Activated CD8-positive, alpha-beta memory T cell treated with anti-CD3 and anti-CD28 coated beads for 1 hour (primary cell): ENCODE measurements at places on chromosomes 6 and 20.

GRCh38 chr6:17687136-17687535 is 19.6 kb downstream of the NUP153 start:
- no peak for DNase-seq

- DNase-seq, result no peak
Observed at GRCh38 chr20:48635791-48636267, 192.0 kb downstream of the PREX1 start.

- no peak for DNase-seq
Observed at GRCh38 chr6:89368107-89368506, 15.6 kb upstream of the UBE2J1 start.

GRCh38 chr6:146240322-146240721 is 211.5 kb downstream of the GRM1 start:
- DNase-seq, result no peak

DNA sequence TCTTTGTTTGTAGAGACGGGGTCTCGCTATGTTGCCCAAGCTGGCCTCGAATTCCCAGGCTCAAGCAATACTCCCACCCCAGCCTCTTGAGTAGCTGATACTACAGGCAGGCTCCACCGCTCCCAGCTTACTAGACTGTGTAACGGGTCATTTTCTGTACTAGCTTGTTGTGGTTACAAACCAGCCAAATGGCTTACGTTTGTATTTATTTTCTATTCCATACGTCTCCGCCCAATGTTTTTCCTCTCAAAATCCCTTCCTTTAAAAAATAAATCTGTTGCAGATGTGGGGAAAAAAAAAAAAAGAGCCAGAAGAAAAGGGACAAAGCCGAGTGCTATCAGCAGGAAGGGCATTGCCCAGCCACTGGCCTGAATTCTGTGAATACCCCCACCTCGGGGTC is 41.6 kb downstream of the PRND start:
- DNase-seq, result no peak

- DNase-seq, result no peak
Observed at GRCh38 chr6:69663215-69663614, 133.6 kb downstream of the LMBRD1 start.

GRCh38 chr20:32203356-32204204 is 4.0 kb downstream of the PLAGL2 start:
- no peak for DNase-seq

GRCh38 chr20:20342066-20342465 is 25.8 kb upstream of the INSM1 start:
- DNase-seq, result no peak

DNA sequence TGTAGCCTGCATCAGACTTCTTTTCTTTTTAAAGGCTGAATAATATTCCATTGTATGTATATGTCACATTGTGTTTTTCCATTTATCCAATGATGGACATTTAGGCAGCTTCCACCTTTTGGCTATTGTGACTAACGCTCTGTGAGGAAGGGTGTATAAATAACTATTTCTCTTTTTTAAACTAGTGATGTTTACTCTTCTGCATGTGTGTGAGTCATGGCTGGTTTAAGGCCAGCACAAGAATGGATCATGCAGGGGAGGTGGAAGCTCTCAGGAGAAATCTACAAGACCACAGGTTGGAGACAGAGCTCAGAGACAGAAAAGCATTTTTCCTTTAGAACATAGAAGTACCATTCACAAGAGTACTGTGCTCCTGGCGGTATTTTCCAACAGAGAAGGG is 307.2 kb downstream of the SOX4 start:
- no peak for DNase-seq

- no peak for DNase-seq
Observed at GRCh38 chr6:151442371-151442770, 9.6 kb downstream of the RMND1 start.

DNA sequence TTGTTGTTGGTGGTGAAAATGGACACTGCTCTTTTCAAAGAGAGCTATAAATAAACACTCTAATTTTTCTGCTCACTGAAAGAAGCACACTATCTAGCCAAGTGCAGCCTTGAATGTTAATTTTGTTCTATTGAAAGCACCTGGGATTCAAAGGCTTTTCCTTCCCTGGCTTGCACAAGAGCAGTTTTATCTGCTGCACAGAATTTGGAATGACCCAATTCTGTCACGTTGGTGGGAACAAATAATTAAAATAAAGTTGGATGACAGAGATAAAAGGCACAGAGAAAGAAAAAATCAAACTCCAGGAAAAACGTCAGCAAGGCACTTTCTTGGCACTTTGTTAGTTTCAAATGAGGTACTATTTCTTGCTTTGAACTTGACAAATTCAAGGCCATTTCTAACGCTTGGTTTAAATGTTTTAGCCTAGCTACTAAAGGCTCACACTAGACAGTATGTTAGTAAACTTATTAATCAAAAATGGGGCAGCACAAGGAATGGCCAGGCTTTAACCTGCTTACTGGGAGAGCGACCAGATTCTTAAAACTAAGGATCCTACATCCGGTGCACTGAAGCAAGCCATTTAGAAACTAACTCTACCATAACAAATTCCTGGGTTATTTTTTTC is 145.5 kb upstream of the ARG1 start:
- DNase-seq, result no peak

DNA sequence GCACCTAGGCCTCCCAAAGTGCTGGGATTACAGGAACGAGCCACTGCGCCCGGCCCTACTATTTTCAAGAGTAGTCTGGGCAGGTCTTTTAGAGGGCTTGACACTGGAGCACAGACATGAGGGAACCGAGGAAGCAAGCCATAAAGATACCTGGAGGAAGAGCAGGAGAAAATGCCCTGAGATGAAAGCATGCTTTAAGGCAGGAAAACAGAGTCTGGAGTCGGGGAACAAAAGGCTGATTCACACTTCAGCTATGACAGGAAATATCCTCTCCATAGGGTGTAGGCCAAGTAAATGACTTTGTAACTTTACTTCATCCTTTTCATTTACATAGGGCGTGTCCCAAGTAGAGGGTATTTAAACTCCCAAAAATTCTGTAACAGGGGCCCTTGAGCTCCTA is 4.3 kb upstream of the SERINC3 start:
- no peak for DNase-seq

DNA sequence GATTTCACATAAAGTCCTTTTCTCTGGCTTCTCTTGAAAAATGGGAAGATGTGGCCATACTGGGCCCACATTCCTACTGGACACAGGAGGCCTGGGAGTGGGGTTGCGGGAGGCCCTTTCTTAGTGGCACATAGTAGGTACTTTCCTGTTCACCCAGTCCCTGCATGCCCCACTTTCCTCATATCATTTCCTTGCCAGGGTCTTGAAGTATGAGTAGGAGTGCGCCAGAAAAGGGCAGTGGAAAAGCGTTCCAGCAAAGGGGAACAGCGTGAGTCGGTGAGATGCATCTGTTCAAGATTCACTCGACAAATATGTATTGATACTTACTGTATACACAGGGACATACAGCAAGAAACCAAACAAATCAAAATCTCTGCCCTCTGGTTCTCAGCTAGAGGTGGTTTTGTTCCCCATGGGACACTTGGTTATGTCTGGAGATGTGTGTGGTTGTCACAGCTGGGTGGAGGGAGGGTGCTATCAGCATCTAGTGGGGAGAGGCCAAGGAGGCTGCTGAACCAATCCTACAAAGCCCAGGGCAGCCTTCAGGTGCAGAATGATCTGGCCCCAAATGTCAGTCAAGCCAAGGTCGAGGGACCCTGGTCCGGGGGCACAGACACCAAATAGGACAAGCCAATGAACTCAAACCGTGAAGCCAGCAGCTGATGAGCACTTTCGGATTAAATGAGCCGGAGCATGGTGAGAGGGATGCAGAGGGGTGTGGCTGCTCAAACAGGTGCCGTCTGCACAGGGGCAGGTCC is 151.4 kb downstream of the CEBPB start:
- no peak for DNase-seq

GRCh38 chr20:2834401-2835110 is 5.9 kb downstream of the PCED1A start:
- DNase-seq, result no peak

- DNase-seq, result no peak
Observed at GRCh38 chr20:62685781-62686555, 22.7 kb upstream of the NTSR1 start.

DNA sequence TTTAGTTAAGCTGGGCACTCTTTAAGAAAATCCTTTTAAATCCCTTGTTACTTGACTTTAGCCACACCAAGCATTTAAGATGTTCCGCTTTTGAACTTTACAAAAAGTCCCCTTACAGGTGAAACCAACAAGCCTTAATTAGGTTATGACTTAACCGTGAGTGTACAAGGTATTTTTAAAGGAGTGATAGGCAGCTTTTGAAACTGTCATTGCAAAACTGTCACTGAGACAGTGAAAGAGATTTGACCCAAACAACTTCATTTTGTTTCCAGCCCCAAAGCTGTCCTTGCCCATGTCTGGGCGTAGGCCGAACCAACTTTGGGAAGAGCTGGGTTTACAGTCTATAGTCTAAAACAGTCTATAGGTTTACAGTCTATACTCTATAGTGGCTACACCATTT is 305.4 kb downstream of the FARS2 start:
- no peak for DNase-seq

DNA sequence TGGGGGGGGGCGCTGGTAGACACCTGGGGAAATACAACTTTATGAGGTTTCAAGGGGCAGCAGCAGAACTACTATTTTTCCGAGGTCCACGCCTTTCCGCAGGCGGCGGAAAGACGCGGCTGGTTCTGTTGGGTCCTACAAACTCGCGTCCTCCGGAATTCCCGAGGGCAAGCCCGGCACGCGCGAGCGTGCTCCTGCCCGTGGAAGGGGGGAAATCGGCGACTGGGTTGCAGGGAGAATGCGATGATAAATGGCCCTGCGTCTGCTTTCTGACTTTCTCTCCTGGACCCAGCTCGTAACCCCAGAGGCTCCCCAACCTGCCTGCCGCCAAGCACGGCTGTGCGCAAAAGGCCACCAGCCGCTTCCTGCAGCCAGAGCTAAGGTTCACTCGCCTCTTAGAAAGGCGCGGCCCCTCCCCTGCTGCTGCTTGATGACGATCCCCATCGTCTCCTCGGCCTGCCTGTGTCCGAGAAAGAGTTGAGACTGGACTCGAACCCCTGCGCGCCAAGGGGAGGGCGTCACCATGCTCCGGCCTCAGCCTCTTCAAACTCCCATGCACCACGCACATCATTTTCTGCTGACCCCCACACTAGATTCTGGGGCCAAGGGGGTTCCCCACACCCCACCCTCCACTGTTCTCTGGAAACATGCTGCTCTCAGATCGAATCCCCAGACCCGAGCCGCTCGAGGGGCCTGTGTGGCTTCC is 6.7 kb downstream of the FOXA2 start:
- DNase-seq, result no peak

DNA sequence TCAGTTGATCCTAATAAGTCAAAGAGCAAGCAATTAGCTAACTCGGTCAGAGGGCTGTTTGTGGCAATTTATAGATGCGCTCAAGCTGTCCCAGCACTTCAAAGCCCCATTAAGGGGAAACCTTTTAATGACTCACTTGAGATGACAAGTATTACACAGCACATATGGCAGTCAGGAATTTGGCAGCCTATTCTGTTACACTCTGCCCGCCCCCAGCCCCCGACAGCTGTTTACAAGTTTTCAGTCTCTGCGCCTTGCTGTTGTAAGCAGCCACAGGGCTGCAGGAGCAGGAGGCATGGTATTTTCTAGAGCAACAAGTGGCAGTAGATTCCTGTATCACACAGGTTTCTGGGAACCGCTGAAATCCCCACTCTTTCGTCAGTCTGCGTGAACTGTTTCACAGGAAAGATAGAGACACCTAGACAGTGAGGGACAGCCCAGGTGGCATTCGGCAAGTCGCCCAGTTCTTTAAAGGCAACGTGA is 263.0 kb downstream of the FOXC1 start:
- no peak for DNase-seq

GRCh38 chr20:7665376-7665775 is 274.9 kb downstream of the HAO1 start:
- DNase-seq, result no peak

DNA sequence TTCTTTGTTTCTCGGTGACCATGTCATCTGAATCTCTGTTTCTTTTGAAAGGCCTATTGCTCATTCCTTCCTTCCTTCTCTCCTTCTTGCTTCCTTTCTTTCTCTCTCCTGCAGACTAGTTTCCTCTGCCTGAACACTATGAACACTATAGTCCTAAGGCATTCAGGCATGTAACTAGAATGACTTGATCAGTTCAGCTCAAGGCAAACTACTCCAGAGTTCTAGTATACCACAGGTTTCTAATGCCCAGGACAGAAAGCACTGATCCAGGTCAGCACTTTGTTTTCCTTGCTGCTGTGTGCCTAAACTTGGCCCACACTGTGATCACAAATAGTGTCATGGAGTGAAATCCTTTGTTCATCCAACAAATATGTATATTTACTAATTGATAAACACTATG is 324.1 kb upstream of the GJE1 start:
- DNase-seq, result no peak

- DNase-seq, result no peak
Observed at GRCh38 chr6:22801831-22802230, 232.5 kb downstream of the HDGFL1 start.

DNA sequence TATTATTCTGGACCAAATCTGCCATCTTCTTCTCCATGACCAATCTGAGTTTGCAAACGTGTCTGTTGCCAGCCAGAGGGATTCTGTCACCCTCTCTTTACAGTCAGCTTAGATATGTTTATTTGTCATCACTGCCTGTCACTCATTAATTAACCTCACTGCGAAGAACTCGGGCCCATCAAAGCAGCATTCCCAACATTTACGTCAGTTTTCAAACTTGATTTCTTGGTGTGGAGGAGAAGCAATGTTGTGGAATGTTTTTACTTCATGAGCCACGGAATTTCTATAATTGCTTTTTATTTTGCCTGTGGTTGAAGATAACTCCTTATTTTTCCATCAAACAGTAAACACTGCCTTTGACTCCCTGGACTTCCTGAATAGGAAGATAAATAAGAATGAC is 91.8 kb upstream of the CNKSR3 start:
- DNase-seq, result no peak

DNA sequence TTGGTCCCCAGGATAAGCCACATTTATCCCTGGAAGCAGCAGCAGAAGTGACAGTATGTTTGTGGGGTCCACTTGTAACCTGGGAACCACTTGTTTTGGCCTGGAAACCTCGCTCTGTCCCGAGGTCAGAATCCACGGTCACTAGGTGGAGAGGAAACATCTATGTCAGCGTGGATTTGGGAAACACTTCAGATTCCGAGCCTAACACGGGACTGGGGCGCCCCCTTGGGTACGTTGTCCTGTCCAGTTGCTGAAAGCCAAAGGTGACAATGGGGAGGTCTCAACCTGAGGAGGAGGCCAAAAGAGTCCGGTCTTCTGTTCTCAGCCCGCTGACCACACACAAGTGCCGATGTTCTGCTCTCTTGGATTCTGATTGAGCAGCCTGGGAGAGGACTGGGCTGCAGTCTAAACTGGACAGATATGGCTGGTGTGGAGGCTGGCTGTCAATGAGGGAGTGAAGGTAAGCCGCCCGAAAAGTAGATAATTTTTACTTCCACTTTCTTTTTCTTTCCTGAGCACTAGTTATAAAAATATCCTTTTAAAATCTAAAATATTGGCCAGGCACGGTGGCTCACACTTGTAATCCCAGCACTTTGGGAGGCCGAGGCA is 4.9 kb upstream of the ZFP57 start:
- DNase-seq, result no peak

DNA sequence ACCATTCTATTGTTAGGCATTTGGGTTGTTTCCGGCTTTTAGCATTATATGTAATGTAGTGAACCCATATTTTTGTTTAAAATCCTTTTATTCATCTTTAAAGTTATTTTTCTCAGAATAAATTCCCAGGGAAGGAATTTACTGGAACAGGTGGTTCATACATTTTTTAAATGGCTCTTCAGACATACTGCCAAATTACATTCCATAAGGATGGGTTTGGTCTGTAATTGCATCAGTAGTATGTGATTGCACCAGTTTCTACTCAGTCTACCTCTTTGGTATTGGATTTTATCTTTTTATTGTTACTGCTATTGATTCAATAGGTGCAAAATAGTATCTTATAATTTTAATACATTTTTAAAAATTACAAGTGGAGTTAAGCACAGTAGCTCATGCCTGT is 27.2 kb downstream of the BRPF3 start:
- DNase-seq, result no peak
